ENCODE measurements at places on chromosomes 3 and 15. TPM values are rescaled to one million over a fixed set of nuclear protein-coding genes. Genes with fewer than 3 reads are reported as not detected.
A peak's percentile ranks its signal among the peaks of the same experiment; 100 is the strongest.

DNA sequence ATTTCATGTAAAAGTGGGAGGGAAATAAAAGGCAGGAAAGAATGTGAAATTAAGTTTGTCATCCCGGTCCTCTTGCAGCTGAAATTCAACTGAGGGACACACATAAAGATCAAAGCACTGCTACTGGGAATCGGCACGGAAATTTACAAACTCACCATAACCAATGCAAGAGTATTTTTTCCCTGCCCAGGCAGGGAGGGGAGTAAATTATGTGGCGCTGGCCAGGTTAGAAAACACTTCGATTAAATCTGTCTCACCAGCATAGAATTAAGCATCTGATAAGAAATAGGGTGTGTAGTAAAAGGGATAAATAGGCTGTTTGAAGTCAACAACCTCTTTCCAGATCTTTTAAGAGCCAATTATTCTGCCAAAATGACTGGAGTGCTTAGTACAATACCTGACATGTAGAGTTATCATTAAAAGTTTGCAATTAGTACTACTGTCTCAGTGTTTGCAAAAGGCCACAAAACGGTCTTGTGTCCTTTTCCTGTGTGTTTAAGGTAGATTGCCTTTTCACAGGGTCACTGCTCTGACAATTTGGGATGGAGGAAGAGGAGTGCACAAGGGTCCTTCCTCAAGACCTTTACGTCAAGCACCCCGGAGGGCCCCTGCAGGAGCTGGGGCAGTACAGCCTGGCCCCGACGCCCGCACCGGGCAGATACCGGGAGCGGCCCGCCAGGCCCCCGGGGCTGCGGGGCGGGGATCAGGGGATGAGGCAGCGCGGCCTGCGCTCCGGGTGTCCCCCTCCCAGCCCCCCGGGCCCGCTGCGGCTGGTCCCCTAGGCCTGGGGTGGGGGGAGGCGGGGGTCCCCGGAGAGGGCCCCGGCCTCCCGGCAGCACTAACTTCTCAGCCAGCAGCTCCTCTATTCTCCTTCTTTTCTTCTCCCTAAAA lies 651 bp downstream of the UBA3 start:
- H3K4me1 ChIP-seq: peaks cover 63% of the 10 kb centered on the region
- no peak for DNase-seq
- peak overlapping the region; percentile 85 for H3K4me3 ChIP-seq
- H3K27me3 ChIP-seq: no peaks in the 10 kb centered on the region
- H3K36me3 ChIP-seq: no peaks in the 10 kb centered on the region

DNA sequence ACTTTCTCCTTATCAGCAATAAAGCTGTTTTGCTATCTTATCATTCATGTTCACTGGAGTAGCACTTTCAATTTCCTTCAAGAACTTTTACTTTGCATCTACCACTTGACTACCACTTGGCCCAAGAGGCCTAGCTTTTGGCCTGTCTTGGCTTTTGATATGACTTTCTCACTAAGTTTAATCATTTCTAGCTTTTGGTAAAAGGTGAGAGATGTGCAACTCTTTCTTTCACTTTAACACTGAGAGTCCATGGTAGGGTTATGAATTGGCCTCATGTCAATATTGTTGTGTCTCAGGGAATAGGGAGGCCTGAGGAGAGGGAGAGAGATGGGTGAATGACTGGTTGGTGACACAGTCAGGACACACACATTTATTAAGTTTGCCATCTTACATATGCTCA lies 31.0 kb upstream of the FAM3D start:
- DNase-seq: no peak
- no peaks in the 10 kb centered on the region for H3K27me3 ChIP-seq
- H3K36me3 ChIP-seq: no peaks in the 10 kb centered on the region
- H3K27ac ChIP-seq: no peak overlapping the region
- no peak overlapping the region for H3K4me3 ChIP-seq

GRCh38 chr3:64207289-64208080 lies 17.8 kb downstream of the PRICKLE2 start:
- H3K36me3 ChIP-seq: no peaks in the 10 kb centered on the region
- peaks cover 40% of the 10 kb centered on the region for H3K4me1 ChIP-seq
- peak overlapping the region; percentile 28 for H3K27ac ChIP-seq
- peak; percentile 61 for DNase-seq
- H3K27me3 ChIP-seq: no peaks in the 10 kb centered on the region

The MUC20 gene
- total RNA-seq: 0.21 TPM

The TGM5 gene
- not detected for total RNA-seq

The CILP gene
- total RNA-seq: 12.3 TPM

The KLHL6 gene
- total RNA-seq: 2.2 TPM
